Bone marrow (tissue), 2 donors: ENCODE measurements at places on chromosomes 11 and 22.

DNA sequence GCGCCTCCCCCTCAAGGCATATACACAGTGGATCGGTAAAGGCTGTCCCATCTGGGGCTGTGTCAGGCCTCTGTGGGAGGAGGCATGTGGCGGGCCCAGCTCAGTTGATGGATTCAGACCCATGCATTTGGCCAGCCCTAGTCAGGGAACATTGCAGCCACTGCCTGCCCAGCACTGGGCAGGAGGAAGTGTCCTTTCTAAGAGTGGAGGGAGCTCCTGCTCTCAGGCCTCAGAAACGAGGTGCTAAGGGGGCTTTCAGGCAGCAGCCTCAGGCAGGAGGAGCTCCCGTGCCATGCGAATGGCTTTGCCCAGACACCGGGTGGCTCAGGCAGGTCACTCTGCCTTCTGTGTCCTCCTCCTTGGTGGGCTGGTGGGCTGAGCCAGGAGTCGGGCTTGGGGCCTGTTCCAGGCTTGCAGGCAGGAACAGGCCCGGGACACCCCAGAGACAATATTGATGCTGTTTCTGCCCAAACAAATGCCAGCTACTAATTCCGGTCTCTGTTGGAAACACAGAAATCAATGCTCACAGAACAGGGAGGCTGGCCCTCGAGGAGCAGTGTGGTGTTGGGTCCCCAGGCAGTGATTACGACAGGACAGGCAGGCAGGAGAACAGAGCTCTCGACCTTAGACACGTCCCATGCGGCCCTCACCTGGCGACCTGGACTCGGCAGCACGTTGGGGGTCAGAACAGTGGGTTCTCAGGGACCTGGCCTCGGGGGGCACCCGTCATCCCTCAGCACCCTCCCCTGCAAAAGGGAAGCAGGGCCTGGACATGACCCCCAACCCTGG is 42.3 kb upstream of the CCDC188 start:
- DNase-seq, result no peak

- no peak for DNase-seq
Observed at GRCh38 chr11:68206211-68206610, 6.9 kb downstream of the KMT5B start.

GRCh38 chr11:69554849-69555248 is 73.4 kb downstream of the LINC01488 start:
- no peak for DNase-seq

DNA sequence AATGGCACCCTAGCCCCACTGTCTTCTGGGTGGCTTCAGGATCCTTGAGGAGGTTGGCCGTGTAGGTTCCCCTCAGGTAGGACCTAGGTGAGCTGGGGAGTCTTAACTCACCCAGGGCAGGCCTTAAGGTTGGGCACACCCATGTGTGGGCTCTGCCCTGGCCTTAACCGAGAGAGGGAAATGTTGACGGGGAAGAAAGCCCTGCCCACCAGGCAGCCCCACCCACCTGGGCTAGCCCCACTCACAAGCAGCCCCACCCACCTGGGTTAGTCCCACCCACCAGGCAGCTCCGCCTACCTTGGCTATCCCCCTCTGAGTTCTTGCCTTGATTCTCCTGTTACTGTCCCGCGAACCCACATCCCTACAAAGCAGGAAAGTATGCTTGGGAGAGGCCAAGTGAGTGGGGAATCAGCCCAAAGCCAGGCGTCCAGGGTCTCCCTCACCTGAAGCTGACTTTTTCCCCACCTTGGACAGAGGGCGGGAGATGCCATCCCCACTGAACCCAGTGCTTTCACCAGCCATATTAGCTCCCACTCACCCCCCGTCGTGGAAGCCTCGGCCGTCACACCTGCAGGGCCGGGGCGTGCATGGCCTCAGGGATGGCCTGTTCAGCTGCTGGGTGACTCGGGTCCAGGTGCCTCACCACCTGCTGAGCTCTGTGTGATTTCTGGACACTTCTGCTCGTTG is at the start of gene MYEOV:
Gene MYEOV, plus strand, starts transcription at position 337 of the 687 bp plus-strand sequence. CDS start 1,200 bp downstream, outside the sequence.
- DNase-seq, result no peak

DNA sequence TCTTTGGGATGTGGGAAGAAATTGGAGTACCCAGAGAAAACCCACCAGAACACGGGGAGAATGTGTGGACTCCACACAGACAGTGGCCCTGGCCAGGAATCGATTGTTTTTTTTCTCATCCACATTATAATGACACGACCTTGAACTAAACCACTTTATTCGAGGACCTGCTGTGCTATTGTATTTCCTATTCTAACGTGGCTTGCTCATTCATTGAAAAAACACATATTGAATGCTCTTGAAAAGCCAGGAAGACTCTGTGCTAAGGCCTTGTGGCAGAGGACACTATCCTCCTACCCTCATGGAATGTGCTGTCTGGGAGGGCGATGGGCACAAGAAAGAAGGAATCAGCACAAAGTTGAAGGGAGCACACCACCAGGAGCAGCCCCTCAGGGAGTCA is 9.1 kb upstream of the SREBF2 start:
- DNase-seq, result no peak

GRCh38 chr11:115282923-115283322 is 221.3 kb downstream of the CADM1 start:
- no peak for DNase-seq

DNA sequence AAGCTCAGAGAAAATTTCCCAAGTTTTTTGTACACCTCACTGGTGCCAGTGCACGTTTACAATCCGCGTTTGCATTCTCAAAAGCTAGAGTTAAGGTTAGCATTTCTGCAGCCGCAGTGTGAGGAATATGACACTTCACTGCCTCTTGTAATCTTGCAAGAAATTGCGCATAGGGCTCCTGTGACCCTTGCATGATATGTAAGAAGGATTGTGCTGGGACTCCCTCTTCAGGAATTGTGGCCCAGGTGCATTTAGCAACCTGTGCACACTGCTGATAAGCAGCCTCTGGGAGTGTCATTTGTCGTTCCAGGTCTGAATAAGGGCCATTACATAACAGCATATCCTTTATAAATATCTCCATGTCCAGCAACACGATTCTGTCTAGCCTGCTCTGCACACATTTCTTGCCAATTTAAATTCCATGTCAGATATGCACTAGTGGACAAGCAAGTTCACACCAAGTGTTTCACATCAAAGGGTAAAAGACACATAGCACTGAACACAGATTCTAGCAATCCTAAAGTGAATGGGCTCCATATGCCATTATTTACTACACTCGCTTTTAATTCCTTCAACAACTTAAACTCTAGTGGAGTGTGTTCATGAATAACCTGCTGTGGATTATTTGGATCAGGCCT is 69.2 kb upstream of the INCENP start:
- DNase-seq, result no peak

DNA sequence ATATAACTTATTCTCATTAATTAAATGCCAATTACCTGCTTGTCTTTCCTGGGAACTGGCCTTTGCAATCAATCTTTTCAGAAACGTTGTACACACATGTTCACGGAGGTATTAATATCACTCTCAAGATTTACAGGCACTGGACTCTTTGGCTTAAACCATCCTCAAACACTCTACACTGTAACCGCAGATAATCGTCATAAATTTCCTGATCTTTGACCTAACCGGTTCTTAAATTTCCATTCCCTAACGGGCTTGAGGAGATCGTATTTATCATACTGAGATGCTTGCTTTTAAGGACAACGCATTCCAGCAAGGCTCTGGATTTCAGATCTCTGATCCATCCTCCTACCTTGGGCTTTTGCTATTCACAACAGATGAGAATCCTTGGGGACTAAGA is 72.8 kb downstream of the ARL14EP start:
- no peak for DNase-seq

- DNase-seq, result no peak
Observed at GRCh38 chr11:45751430-45751829, 53.5 kb upstream of the SLC35C1 start.

GRCh38 chr22:26259510-26259909 is 90.2 kb downstream of the SEZ6L start:
- DNase-seq, result no peak

DNA sequence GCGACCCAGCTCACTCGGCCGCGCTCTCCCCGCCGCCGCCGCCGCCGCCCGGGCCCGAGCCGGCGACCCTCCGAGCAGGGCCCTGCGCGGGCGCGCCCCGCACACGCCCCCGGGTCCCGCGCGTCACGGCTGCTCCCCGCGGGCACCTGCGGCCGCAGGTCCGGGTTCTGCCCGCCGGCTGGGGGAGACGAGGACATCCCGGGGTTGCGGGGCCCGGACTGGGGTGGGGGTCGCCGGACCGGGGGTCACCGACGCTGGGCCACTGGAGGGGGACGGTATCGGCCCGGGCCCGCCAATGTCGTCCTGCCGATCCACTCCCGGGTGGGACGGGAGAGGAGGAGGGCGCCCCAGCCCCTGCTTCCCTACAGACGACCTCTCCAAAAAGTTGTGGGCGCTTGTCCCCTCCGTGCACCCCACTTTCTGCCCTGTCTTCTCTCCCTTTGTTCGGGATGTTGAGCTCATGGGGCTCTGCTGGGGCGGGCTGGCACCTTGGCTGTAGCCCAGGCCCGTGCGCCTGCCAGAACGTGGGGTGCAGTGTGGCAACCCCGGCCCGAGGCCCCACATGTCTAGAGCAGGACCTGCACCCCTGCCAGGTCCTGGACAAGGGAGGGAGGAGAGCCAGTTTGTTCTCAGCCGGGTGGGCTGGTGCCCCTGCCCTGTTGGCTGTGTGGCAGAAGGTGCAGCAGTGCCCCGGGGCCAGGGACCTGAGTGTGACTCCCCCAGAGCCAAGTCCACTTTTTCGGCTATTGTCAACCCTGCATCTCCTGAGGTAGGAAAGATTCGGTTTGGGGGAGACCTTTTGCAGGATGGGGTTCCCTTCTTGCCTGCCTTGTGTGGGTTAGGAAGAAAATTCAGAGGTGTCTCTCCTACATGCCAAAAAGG is 40.2 kb upstream of the CELSR1 start:
- DNase-seq, result no peak

GRCh38 chr11:398826-399225 is 4.8 kb downstream of the PKP3 start:
- no peak for DNase-seq

GRCh38 chr11:116335891-116336290 is 436.9 kb downstream of the BUD13 start:
- no peak for DNase-seq

- DNase-seq, result no peak
Observed at GRCh38 chr11:111735262-111736116, 30.7 kb downstream of the PPP2R1B start.

DNA sequence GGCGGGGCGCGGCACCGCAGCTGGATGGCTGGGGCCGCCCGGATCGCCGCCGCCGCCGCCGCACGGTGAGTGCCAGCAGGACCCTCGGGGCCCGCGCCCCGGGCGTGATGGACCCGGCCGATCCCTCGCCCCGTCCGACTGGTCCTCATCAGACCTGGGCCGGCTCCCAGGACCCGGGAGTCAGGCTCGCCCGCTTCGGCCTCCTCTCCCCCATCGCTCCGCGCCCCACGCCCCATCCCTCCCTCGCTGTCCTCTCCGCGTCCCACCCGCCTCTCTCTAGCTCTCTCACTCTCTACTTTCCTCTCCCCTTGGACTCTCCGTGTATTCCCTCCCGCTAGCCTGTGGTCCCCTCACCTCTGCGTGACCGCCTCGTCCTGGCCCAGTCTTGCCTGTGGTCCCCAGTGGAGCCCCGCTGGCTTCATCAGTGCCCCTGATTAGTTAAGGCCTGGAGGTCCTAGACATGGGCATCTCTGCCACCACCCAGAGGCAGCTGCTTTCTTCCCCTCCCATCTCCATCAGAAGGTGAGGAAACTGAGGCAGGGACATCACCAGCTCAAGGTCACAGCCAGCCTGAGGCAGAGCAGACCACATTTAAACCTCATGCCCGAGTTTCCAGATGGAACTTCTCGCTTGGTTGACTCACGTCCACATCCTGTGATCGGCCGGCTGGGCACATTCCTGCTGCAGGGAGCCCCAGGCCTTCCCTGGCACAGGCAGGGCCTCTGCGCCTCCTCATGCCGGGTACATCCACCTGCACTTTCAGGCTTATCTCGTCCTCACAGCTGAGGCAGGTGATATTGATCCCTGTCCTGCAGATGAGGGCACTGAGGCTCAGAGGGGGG is 429 bp downstream of the SLC39A13 start:
- peak; percentile 4 for DNase-seq

DNA sequence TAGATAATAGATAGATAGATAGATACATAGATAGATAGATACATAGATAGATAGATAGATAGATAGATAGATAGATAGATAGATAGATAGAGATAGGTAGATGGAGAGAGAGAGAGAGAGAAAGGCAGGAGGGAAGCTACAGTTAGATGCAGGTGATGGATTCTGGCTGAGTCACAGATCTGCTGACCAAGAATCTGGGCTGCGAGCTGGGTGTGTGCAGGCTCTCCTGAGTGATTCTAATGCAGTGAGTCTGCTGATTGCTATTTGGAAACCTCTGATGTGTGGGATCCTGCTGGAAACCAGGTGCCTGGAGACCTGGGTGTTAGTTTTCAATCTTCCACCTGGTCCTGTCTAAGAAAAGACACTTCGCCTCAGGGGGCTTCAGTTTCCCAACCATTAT is 1441.8 kb downstream of the TBC1D22A start:
- no peak for DNase-seq

DNA sequence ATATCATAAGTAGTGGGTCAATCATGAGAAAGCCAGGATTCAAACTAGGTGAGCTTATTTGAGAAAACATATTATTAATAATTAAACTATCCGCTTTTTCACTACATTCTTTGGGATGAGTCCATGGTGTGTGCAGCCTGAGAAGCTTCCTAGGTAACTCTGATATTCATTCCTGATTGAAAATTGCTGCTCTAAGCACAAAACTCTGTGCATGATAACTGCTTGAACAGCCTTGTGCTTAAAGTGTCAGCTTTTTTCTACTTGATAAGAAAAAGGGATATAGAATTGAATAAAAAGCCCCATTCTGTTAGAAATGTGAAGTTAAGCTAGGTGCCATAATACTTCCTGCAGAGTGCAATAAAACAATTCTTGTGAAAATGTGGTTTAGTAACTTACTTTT is 343.5 kb upstream of the LUZP2 start:
- DNase-seq, result no peak

DNA sequence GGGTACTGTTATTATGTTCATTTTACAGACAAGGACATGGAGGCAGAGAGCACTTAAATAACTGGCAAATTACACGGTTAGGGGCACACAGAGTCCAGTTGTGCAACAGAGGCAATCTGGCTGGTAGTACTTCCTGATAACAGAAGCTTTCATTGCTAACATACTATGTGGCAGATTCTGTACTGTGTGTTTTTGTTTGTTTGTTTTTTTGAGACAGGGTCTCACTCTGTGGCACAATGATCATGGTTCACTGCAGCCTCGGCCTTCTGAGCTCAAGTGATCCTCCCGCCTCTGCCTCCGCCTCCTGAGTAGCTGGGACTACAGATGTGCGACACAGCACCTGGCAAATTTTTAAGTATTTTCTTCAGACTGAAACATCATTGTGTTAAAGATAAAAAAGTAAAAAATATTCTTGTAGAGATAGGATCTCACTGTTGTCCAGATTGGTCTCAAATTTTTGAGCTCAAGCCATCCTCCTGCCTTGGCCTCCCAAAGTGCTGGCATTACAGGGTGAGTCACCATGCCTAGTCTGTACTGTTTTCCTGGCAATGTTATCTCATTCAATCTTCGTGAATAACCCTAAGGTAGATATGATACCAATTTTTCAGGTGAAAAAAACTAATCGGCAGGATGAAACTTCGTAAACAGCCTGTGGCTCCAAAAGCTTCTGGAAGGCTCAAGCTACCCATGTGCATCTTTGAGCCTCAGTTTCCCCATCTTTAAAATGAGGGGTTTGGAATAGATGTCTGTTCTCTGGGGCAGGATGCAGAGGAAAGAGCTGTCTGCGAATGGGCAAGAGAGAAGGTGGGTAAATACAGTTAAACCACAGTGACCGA is 921 bp upstream of the NUCB2 start:
- no peak for DNase-seq

GRCh38 chr11:36086366-36086765 is 142.5 kb downstream of the LDLRAD3 start:
- DNase-seq, result no peak
